AG09319 (cell line): ENCODE measurements at places on chromosomes 4 and X.

DNA sequence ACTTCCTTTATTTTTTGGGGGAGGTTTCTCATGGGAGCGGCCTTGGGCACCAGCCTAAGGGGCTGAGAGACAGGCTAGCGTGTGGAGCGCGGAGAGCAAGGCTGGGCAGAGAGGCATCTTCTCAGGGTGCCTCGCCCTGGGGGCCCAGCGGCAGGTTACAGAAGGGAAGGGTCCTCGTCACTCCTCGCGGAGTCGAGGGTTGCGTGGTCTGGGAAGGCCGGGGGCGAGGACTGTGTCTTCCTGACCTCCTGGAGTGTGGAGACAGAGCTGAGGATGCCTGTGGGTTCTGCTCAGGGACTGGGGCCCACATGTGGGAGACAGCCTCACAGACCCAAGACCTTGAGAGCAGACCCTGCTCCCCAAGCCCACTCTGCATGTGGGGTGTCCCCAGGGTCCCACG, 79.6 kb upstream of the LRPAP1 start:
- DNase-seq: no peak

- DNase-seq: no peak
Observed at GRCh38 chr4:63717384-63717783, 691.9 kb downstream of the TECRL start.

DNA sequence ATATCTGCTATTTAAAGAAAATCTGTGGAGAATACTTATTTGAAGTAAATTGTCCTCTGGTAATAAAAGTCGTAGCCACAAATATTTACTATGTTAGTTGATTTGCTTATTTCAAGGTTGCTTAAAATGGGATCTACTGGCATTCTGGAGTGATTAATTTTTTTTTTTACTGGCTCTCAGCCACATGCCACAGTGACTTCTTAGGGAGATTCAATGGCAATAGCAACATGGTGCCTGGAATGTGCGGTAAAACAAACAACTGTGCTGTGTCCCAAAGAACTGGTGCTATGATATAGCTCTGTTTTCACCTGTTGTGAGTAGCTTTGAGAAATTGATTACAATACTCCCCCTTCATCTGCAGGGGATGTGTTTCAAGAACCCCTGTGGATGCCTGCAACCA, 324.3 kb downstream of the GPAT3 start:
- DNase-seq: no peak

DNA sequence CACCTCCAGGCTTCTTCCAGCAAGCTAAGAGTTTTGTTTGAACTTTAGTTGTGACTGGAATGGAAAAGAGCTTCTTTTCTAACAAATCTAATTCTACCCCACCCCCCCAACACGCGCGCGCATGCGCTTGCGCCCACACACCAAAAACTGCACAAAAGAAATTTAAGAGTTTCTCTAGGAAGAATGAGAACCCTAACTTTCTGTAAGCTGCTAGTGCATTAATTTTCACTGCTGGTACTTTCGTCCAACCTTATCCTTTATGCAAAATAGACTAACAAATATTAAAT, 9.0 kb upstream of the INTU start:
- DNase-seq: no peak

GRCh38 chr4:42415281-42415680, 18.0 kb downstream of the SHISA3 start:
- no peak for DNase-seq

DNA sequence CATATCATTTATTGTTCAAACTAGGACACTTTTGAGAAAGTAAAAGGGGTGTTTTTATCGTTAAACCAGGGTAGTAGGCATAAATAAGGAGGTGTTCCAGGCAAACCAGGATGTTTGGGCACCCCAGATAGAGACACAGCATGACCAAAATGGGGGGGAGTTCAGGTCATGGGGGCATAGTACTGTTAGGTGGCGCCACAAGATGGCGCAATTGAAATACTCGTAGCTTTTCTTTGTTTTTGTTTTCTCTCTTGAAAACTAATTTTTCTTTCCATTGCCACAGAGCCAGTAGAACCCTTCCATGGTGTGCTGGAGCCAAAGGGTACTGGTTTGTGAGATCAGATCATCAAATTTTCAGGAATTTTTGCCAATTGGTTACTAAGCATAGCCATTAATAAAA, 283.4 kb downstream of the BCOR start:
- DNase-seq: no peak

DNA sequence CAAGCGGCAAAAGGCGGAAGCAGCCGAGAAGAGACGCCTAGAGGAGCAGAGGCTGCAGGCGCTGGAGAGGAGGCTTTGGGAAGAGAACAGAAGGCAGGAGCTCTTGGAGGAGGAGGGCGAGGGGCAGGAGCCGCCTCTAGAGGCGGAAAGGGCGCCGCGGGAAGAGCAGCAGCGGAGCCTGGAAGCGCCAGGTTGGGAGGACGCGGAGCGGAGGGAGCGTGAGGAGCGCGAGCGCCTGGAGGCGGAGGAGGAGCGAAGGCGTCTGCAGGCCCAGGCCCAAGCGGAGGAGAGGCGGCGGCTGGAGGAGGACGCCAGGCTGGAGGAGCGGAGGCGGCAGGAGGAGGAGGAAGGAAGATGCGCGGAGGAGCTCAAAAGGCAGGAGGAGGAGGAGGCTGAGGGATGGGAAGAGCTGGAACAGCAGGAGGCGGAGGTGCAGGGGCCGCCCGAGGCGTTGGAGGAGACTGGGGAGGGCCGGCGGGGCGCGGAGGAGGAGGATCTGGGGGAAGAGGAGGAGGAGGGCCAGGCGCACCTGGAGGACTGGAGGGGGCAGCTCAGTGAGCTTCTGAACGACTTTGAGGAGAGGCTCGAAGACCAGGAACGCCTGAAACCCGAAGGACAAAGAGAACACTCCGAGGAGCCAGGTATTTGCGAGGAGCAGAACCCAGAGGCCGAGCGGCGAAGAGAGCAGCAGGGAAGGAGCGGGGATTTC, 72.9 kb downstream of the AASDH start:
- no peak for DNase-seq

GRCh38 chrX:106038625-106039024, at the start of gene SERPINA7:
Gene SERPINA7 (minus strand): TSS chrX:106038727. CDS start chrX:106037058, 1,669 bp downstream.
- no peak for DNase-seq

DNA sequence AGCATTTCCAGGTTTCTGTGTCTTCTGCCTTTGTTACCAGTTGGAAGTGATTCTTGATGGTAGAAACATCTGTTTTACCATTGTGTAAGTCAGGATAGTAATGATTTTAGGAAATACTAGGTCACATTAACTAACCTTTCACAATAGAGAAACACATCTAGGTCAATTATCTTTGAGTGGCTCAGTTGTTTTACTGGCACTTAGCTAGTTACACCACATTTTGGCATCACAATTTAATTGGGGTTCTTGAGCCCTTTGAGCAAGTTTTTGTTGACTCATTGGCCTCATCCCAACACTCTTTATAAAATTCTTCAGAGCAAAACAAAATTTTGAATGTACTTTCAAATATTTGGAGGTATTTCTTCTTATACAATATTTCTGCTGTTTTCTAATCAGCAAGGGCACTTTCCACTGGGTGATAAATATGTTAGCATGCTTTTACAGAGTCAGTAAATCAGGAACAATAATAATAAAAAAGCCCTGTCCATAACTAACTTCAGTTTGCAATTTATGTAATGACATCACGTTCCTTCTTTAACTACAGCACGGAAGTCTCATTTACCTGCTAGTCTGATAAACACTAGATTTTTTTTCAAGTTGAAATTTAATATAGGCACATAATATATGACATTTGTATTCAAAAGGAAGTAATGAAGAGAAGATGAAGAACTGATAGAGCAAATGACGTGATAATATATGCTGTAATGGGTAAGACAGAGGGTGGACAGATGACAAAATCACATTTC, 64.8 kb upstream of the GK2 start:
- DNase-seq: no peak

GRCh38 chr4:107736037-107736436, 16.0 kb upstream of the PAPSS1 start:
- no peak for DNase-seq

- DNase-seq: no peak
Observed at GRCh38 chr4:10069075-10069642, 47.4 kb downstream of the WDR1 start.

- DNase-seq: no peak
Observed at GRCh38 chr4:37742149-37742548, 56.0 kb upstream of the RELL1 start.

DNA sequence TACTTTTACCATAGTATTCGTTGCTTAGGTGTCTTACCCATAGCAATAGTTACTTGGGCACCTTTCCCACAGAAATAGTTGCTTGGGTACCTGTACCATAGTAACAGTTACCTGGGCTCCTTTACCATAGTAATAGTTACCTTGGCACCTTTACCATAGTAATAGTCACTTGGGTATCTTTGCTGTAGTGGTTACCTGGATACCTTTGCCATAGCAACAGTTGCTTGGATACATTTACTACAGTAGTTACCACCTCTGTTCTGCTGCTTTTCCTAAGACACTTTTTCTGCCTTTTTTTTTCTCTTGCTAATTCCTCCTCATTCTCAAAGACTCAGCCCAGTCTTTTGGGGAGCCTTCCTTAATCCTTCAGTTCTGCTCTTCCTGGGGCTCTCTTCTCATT, 272.8 kb upstream of the PUDP start:
- no peak for DNase-seq
